ENCODE measurements at places on chromosomes 12 and 14.
A peak's percentile ranks its signal among the peaks of the same experiment; 100 is the strongest.

DNA sequence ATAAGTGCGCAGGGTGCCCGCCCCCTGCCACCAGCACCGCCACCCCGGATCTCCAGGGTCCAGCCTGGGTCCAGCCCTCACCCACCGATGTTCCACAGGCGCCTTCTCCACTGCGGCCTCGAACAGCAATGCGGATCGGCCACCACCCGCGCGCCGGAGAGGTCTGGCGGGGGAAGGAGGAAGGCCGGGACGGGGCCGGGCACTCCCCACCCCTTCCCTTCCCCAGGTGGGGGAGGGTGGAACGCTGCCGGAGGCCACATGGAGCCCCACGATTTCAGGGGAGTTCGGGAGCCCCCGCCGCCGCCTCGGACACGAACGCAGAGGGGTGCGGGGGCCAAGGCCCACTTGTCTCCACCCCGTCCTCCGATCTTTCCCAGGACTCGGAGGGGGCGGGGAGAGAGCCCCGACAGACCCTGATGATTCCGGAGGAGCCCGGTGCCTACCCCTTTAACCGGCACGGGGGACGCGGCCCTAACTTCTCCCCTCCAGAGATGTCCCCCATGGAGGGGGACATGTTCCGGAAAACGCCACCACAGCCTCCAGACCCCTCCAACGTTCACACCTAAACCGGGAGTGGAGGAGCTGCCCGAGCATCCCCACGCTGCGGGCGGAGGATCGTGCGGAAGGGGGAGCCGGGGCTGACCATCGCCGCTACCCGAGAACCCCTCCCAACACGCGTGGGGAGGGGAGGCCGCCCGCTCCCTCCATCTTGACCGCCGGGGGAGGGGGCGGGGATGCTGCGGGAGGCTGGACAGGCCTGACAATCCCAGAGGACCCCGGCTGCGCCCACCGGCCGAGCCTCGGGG lies 1.1 kb downstream of the ATXN2 start:
- DNase-seq: peak; percentile 66

- DNase-seq: no peak
These were observed 8.0 kb downstream of the AGAP2 start for GRCh38 chr12:57730336-57731067.

DNA sequence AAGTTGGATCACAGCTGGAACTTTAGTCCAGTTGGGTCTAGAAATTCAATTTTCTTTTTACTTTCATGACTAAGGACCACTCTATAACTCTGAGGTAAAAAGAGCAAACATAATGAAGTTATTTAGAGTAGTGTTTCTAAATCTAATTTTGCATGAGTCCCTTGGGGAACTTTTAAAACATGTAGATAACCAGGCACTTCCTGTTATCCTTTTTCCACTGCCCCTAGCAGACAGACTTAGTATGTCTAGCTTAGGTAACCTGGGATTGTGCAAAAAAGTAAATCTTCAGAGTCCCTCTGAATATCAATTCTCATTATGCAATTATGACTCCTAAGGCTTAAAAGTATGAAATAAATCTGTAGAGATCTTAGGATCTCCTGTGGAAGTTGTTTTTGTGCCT lies 371.2 kb downstream of the DIO2 start:
- no peak for DNase-seq

- no peak for DNase-seq
These were observed 19.0 kb downstream of the EML1 start for GRCh38 chr14:99812096-99812750.

DNA sequence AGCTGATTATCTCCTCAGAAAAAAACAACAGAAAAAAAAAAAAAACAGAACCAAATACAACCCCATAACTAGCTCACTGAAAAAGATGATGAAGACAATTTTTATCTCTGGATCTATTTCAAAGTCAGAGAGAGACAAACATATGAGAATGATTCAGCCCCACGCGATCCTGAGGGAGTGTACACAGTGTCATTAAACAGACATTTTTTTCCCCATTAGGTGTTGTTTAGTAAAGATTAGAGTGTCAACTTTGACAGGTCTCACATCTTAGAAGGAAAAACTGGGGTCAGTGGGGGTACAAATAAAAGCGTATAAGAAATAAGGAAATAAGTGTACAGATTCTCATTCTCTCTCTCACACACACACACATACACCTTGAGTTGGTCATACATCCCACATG lies 635.4 kb downstream of the NRXN3 start:
- DNase-seq: no peak

- DNase-seq: no peak
These were observed 96.3 kb upstream of the CCND2 start for GRCh38 chr12:4177262-4177661.

- DNase-seq: no peak
These were observed 26.4 kb upstream of the NUDT14 start for GRCh38 chr14:105207460-105207901.

- no peak for DNase-seq
These were observed 8.4 kb upstream of the HHIPL1 start for GRCh38 chr14:99636487-99636886.

DNA sequence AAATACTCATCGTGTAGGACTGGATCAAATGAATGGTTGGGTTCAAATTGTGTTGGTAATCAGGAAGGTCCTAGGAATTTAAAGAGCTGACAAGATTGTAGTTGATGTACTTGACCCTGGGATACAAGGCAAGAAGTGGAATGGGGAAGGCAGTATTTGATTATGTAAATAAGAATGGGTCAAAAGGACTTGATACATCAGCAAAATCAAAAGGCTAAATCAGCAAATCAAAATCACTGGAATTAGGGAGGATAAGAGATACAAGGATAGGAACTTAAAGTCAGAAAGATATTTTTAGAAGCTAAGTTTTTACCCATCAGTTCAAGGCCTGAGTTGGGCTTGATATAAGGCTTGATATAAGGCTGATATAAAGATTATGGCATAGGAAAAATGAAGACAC lies 65.8 kb downstream of the VEZT start:
- DNase-seq: no peak

DNA sequence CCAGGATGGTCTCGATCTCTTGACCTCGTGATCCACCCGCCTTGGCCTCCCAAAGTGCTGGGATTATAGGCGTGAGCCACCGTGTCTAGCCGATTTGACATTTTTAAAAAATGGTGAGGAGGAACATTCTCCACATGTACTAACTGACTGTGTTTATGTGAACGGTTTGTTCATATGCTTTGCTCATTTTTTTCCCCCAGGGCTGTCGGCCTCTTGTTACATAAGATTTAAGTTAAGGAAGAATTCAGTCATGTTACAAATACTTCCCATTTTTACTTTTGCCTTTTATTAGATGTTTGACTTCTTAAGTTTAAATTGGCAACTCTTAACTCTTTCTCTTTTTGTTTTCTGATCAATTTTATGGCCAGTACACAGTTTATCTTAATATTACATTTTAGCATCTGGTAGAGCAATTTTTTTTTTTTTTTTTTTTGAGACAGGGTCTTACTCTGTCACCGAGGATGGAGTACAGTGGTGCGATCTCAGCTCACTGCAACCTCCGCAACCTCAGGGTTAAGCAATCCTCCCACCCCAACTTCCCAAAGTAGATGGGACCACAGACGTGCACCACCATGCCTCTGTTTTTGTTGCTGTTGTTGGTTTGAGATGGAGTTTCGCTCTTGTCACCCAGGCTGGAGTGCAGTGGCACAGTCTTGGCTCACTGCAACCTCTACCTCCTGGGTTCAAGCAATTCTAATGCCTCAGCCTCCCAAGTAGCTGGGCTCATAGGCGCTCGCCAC lies 9.6 kb downstream of the GNS start:
- DNase-seq: no peak
